IMR-90 (cell line): ENCODE measurements at places on chromosomes 2 and 18. TPM values are rescaled to one million over a fixed set of nuclear protein-coding genes. Genes with fewer than 3 reads are reported as not detected.

DNA sequence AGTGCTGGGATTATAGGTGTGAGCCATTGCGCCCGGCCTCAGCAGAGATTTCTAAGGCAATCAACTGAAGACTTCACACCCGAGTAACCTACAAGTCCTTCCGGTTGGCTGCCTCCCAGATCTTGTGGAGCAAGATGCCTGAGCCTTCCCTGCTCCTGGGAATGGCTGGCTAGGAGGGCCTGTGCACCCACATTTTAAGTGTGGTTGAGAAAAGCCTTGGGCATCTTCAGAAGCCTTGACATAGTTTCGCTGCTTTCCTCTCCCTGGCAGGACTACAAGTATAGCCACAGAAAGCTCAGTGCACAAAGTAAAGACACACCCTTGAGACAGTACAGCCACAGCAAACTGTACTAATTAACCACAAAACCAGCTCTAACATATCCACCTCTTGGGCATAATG is 35.2 kb downstream of the E2F6 start:
- DNase-seq = no peak

DNA sequence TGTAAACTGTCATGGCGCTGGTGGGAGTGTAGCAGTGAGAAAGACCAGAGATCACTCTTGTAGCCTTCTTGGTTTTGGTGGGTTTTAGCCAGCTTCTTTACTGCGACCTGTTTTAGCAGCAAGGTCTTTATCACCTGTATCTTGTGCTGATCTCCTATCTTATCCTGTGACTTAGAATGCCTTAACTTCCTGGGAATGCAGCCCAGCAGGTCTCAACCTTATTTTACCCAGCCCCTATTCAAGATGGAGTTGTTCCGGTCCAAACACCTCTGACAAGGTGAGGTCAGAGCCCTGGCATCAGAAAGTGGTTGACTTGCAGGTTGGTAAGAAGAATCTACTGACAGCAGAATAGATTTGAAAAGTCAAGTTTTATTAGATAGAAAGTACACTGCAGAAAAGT is 55.0 kb upstream of the MSH6 start:
- no peak for DNase-seq

METAP1D gene
- total RNA-seq = 3.4 and 4.2 TPM in 2 replicates

DNA sequence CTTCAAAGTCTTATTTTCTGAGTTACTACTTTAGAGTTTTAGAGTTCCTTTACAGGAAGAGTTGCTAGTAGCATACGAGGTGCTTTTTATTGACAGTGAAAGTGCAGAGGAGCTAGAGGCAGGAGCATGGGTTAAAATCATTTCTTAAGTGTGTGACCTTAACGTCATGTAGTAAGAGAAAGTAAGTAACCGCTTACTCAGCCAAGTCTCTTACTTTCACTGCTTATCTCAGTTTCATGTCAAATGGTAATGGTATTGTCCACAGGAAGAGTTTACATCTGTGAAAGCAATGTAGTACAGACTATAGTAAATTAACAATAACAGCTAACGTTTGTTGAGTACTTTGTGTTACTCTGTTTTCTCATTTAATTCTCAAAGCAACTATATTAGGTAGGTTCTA is 12.6 kb downstream of the NDUFAF7 start:
- no peak for DNase-seq

DIS3L2 gene
- total RNA-seq = 16.7 and 19.2 TPM in 2 replicates
